ENCODE measurements at places on chromosomes 2 and 18.

DNA sequence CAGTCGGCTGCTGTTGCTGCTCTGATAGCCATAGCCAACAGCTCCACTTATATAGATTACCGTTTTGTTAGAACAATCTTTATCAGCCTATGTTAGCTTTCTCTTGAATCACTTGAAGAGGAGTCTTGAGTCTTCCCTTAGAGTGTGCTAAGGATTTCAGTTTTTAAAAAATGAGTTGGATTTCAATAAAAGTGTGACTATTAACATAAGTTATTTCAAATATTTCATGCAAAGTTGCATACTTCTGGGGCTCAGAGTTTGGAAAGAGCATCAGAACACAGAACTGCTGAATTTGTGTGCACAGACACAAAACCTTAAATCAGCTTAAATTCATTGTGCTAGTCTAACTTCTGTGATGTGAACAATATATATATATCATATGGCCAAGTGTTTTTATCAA is 174.7 kb downstream of the MTX2 start:
- DNase-seq, result no peak

- DNase-seq, result peak; percentile 6
Measured at GRCh38 chr2:63790906-63791305, 50.8 kb upstream of the UGP2 start.

DNA sequence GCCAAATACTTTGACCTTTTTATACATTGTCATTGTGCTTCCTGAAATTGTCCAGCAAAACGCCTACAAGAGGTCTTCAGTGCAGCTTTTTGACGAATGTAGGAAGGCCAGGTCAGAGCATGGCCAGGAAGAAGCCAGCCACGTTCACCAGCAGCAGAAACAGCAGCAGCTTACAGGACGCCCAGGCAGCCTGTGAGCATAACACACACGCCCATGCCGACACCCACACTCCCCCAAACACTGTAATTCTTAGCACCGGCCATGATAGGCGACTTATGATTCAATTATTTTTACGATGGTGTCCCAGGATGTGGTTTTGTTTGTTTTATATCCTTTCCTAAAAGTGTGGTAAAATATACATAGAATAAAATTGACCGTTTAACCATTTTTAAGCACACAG is 249.1 kb upstream of the SALL3 start:
- no peak for DNase-seq

- no peak for DNase-seq
Measured at GRCh38 chr2:106584304-106584954, 97.3 kb downstream of the CD8B2 start.
